Activated CD4-positive, alpha-beta T cell treated with anti-CD3 and anti-CD28 coated beads for 4 hours (primary cell): ENCODE measurements at places on chromosomes 16 and 17.

DNA sequence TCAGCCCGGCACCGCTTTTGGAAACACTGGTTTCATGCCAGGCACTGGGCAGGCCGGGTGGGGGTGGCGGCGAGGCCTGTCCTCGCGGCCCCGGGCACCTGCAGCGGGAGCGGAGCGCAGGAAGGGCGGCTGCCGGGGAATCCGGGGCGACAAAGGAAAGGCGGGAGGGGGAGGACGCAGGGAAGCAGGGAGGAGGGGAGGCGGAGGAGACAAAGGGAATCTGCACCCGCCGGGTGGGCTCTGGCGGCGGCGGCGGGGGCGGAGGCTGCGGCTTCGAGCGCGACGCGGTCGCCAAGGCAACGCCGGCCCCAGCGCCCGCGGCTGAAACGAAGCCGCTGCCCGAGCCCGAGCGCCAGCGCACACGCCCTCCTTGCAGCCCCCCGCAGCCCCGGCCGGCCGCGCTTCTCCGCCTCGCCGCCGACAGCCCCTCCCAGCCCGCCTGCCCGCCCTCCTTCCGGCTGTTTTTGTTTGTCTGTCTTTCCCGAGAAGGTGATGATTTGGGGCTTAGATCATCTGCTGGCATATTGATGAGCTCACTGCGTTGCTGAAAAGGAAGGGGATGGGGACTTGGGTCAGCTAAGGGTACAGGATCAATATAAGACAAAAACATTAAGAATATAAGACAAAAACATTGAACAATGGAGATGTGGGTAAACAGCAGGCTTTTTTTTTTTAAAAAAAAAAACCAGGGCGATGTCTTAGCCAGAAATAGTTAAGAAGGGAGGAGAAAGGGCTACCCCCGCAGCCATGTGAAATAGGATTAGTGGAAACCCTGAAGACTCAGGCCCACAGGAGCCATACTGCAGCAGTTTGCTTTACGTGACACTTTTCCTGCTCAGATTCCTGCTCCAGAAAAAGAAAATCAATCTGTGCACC lies 32.7 kb downstream of the CDK5R1 start:
- peak; percentile 68 for DNase-seq

DNA sequence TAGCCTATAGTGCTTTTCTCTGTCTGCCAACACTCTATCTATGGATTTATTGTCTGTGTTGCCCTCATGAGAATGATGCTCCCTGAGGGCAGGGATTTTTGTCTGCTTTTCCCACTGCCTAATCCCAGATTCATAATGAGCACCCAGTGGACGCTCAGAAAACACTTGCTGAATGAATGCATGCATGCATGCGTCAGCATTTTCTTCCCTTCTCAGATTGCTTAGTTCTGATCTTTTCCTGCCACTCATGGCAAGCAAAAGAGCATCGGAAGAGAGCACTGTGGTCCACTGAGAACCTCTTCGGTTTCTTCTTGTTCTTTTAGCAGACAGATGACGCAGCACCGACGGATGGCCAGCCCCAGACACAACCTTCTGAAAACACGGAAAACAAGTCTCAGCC lies 246.8 kb downstream of the RBFOX1 start:
- DNase-seq: no peak

DNA sequence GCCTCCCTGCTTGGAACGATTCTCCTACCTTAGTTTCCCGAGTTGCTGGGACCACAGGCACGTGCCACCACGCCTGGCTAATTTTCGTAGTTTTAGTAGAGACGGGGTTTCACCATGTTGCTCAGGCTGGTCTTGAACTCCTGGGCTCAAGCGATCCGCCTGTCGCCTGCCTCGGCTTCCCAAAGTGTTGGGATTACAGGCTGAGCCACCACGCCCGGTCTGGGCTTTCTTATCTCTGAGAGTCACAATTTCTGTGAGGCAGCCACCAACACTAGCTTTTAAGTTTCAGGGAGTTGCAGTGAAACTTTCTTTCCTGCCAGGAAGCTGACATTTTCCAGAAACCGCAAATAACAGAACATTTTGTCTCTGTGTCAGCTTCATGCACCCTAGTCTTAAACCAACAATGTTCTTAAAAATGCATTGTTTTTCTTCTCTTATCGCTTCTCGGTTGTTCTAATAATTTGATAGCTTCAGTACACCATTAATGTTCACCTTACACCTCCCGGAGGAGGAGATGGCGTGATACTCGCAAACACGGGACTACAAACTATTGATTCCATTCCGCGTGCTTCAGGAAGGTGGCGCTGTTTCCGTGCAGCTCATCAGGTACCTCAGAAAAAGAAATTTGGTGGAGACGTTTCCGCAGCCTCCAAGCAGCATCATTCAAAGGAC lies 7.4 kb upstream of the DHRS7B start:
- peak; percentile 64 for DNase-seq

- DNase-seq: peak; percentile 66
Observed at GRCh38 chr17:28599311-28600184, 723 bp upstream of the SPAG5 start.

GRCh38 chr17:489758-490329 lies 137.2 kb upstream of the RPH3AL start:
- peak; percentile 51 for DNase-seq

- no peak for DNase-seq
Observed at GRCh38 chr16:1775846-1776671, 3.1 kb upstream of the MRPS34 start.

GRCh38 chr17:36730857-36731490 lies 129.6 kb downstream of the MRM1 start:
- DNase-seq: no peak
